ENCODE measurements at places on chromosomes 3 and 15. TPM values are rescaled to one million over a fixed set of nuclear protein-coding genes. Genes with fewer than 3 reads are reported as not detected.

GRCh38 chr15:79769933-79770759 is 126.7 kb downstream of the MTHFS start:
- no peak for DNase-seq

DNA sequence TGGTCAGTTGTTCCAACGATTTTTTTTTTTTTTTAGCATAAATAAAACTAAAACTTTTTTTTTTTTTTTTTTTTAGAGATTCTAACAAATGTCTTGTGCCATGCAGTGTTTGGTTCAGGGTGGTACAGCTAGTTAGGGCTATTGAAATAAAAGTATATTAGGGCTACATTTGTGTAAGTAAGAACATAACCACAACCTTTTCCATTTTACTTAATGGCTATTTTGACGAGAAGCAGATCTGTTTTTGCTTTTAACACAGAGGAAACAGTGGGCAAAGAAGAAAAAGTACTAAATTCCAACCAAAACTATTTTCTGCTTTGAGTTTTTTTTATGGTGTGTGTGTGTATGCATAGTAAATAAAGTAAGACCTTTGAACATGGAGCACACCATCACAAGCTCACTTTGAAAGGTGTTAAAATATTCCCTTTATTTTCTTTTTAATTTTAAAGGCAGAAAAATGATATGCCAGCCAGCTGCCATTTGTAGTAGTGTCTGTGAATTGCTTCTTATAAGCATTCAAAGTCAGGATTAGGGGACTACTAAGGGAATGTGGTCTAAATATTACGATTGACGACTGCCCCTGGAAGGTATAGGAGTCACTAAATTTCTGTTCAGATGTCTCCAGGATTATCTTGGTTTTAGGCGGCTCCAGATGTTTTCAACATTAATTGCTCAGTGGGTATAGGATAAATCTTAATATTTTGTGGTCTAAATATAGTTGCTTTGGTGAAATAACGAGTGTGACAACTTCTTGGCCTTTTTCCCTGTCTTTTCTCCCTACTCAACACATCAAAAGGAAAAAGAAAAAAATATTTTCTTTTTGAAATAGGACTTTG is 3.1 kb downstream of the RARB start:
- no peak for DNase-seq

DNA sequence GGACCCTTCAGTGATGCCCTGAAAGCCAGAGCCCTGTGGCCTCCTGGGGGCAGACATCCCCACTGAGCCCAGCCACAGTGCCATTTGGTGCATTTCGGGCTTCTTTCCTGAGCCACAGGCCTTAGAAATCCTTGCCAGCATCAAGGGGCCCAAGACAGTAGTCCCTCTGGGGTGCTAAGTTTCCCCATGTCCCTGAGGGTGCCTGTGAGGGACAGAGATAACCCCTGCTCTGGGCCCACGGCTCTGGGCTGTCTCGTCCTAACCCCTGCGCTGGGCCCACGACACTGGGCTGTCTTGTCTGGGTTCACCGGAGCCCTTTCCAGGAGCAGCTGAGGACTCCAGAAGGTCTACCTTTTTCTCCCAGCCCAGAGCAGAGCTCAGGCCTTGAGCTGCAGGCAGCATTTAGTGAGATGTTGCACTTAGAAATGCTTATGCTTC is 45.1 kb upstream of the FGD5 start:
- DNase-seq = no peak

GRCh38 chr3:189688262-189688661 is 57.1 kb downstream of the TP63 start:
- no peak for DNase-seq

DNA sequence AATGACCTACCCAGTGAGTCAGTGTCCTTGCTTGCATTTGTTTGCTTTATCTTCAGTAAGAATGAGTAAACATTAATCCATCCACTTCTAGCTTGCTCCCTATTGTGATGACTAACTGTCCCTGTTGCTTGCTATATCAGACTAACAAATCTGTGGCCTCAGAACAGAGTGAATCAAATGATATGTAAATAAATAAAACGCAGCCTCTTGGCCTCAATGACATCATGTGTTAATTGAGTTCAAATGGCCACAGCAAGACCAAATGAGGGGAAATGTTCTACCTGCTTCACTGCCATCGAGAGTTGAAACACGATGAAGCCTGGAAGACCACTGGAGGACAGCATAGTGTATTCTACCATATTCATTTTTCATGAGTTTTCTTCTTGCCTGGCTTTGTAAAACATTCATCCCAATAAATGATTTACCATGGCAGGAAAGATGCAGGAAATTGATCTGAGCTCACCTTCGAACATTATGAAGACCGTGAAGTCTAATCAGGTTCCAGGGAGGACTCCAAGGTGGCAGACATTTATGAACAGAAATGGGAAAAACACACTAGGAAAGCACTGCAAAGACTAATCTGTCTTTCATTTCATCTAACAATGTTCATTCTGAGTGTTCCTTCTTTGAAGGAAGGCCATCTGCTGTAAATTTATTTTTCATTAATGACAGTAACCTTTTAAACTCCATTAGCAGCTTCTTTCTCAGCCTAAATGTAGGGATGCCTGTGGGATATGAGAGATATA is 1144.5 kb downstream of the TUSC7 start:
- DNase-seq = peak; percentile 56

DNA sequence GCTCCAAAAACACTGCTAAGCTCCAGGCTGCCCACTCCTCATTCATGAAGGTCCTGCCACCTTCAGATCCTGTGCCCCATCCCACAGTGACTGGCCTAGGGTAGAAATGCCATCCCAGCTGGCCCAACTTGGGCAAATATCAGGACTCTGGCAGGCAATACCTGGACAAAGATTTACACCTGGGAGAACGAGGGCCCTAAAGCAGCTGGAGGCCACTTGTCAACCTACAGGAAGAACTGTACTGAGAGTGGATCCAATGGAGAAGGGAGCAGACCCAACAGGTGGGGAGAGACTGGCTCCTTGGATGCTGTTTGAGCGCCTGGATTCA is 57.1 kb upstream of the GATA2 start:
- DNase-seq = no peak

Gene CADM2
- total RNA-seq = not detected

DNA sequence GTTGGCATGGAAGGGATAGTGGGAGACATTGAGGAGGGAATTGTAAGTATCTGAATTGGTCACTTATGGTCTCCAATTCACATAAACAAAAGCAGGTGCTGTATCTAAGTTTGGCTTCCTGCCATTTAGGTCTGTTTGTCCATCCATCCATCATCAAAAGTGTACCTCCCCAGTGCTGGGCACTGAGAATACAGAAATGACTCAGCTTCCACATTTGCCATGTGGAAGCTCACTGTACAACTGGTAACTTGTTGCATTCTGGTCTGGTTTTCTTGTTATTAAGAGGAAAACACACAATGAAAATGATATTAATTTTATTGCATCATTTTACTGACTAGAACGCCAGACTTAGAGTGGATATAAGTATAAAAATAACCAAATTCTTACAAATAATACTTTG is 30.9 kb upstream of the MUC13 start:
- DNase-seq = peak; percentile 30

Gene PLIN1
- not detected for total RNA-seq

- DNase-seq = no peak
Measured at GRCh38 chr3:133188996-133189395, 150.8 kb downstream of the TMEM108 start.

GRCh38 chr15:77022646-77023575 is 28.0 kb downstream of the PSTPIP1 start:
- DNase-seq = no peak

GRCh38 chr3:192675958-192676649 is 51.2 kb downstream of the FGF12 start:
- DNase-seq = peak; percentile 35

- DNase-seq = no peak
Measured at GRCh38 chr15:44136991-44137477, 58.0 kb downstream of the FRMD5 start.

DNA sequence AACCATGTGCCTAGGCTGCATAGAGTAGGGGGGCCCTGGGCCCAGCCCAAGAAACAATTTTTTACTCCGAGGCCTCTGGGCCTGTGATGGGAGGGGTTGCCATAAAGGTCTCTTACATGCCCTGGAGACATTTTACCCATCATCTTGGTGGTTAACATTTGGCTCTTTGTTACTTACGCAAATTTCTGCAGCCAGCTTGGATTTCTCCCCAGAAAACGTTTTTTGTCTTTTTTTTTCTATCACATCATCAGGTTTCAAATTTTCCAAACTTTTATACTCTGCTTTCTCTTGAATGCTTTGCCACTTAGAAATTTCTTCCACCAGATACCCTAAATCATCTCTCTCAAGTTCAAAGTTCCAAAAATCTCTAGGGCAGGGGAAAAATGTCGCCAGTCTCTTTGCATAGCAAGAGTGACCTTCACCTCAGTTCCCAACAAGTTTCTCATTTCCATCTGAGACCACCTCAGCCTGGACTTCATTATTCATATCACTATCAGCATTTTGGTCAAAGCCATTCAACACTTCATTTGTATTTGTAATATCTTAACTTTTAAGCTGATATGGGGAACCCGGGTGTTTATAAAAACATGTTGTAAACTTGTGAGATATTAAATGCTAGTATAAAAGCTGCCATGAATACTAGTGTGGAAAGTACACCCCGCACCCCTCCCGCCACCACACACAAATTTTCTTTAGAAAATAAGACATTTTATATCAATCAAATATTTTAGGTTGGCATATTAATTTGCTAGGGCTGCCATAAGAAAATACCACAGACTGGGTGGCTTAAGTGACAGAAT is 56.0 kb upstream of the PLSCR4 start:
- no peak for DNase-seq

Gene LSAMP
- total RNA-seq = not detected

Gene MAP6D1
- total RNA-seq = 1.9 TPM

Gene TPRG1
- total RNA-seq = 0.24 TPM

Gene KY
- not detected for total RNA-seq

DNA sequence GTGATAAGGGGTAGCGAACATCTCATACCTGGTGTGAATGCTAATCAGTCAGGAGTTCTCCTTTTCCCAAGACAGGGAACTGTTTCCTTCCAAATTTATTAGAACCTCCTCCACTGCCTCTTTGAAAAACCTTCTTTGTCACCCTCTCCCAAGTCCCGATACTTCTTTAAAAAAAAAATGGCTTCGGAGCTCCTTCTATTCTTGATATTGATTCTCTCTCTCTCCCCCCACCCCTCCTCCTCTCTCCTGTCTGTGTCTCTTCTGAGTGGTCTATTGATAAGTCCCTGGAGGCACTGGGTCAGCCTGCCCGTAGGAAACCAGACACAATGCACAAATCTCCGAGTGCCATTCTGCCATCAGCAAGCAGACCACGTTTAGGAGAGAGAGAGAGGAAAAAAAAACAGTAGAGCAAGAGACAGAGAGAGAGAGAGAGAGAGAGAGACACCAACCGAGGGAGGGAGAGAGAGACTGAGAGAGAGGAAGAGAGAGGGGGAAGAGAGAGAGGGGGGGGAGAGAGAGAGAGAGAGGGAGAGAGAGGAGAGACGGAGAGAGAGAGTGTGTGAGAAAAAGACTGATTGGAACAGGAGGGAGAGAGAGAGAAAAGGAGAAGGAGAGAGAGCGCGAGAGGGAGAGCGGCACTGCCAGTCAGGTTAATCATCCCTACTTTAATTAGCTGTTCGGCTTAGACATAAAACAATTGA is 160.9 kb downstream of the TIGIT start:
- DNase-seq = no peak

- DNase-seq = no peak
Measured at GRCh38 chr3:116667791-116668190, 41.8 kb upstream of the TUSC7 start.

- no peak for DNase-seq
Measured at GRCh38 chr3:101567528-101568317, 6.1 kb downstream of the TRMT10C start.

DNA sequence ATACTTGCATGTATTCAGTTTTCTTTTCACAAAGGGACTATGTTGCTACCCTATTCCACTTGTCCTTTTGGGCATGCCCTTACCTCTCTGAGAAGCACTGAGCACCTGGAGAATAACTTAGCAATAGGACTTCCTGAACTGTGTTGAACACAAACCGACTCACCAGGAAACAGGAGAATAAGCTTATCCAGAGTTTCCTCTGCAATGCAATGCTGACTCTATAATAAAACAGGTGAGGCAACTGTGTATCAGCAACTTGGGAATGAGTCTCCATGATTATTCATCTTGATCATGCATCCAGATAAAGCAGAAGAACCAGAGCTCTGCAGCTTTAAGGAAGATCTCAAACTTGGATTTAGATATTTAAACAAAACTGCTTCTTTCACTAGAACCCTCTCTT is 806.5 kb downstream of the IGSF11 start:
- DNase-seq = no peak

DNA sequence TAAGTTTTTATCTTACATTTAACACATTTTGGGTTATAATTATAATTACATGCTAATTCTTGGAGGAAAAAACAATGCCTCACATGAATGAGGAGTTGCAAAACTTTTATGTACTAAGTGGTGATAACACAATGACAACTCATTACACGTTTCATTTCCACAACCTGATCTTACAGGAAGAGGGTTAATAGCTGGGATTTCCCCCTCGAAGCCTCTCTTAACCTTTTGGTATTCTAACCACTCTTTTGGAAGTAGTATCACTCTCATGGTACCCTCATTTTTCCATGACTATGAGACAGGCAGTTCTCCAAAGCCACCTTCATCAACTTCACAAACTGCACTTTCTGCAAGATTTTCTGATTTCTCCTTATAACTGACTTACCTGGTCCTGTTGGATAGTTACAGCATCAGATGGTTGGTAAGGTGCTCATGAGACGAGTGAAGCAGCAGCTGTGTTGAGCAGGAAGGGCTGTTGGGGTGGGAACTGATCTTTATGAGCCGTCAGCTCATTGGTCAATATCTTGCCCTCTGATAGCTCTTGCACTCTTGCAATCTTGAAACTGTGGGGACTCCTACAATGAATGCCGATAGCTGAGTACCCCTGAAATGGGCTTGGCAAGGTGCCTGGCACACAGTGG is 41.6 kb downstream of the ACAN start:
- no peak for DNase-seq

Gene RGMA
- total RNA-seq = not detected

- no peak for DNase-seq
Measured at GRCh38 chr3:126153695-126154360, 26.6 kb downstream of the ALDH1L1 start.

DNA sequence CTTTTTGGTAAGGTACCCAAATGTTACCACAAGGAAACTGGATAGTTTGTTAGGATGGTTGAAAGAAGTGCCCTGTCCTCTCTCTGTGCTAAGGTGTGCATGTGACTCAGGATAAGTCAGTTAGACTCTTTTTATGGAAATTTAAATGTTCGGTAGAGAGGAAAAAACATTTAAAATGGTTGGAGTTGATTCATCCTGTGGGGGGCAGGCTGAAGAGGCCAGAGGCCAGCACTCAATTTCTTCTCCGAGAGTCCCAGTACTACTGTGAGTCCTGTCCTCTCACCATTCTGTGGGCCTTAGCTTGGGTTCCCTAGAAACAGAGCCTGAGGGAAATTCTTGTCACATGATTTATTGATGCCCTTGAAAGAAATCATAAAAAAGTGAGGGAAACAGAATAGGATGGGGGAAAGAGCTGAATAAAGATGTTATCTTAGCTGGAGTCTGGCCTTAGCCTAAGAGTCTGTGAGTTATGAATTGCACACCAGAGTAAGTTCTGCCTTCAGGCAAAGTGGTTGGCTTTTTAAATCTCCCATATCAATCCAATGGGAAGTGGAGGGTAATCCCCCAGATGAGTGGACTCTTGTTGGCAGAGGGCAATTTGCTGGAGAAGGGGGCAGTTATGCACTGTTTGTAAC is 106.5 kb upstream of the GALNT15 start:
- DNase-seq = peak; percentile 57

GRCh38 chr15:52419494-52419893 is 109.2 kb downstream of the MYO5A start:
- no peak for DNase-seq

- DNase-seq = peak; percentile 55
Measured at GRCh38 chr3:179801263-179801662, 148.4 kb downstream of the USP13 start.

Gene EPHA3
- not detected for total RNA-seq

GRCh38 chr15:68211656-68212320 is 6.7 kb upstream of the CALML4 start:
- no peak for DNase-seq

All from HT1080 (cell line).